ENCODE measurements at places on chromosomes 13 and 19.

DNA sequence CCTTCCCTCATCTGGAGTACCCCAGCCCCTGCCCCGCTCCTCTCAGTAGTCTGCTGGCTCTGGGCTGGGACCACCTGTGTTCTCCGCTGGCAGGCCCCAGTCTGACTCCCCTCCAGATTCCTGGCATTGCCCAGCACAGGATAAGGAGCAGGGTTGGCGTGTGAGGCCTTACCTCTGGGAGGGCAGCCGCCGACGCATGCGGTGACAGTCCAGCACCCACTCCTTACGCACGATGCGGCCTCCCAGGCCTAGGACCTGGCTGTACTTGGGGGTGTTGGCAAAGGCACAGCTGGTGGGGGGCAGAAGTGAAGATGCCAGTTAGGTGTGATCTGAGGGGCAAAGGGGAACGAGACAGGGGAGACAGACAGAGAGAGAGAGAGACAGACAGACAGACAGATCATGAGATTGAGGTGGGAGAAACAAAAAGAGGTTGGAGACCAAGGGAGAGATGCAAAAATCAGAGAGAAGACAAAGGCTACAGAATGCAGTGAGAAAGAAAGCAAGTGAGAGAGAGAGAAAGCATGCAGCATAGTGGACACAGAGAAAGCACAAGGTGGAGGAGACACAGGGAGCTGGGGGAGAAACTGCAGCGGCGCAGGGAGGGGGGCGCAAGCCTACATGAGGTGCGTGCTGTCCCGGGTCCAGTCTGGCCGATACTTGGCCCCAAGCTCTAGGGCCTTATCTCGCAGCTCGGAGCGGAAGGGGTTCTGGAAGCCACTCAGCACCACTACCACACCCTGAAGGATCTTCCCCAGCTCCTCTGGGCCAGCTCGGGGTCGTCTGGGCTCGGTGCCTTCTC, 18.6 kb downstream of the ZNF575 start:
- no peak for DNase-seq

DNA sequence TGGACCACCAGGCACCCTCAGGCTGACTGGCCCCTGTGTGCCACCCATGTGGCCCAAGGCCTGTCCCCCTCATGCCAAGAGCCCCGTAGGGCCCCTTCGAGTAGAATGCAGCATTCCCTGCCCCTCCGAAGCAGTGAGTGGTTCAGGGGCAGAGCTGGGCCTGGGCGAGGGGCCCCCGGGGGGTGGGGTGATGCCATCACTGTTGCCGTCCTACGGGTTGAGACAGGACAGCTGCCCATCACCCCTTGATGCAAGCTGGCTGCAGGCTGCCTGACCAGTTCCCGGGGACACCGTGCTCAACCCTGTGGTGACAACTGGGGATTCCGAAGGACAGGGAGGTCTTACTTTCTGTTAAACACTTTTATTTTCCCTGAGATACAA, 4.7 kb downstream of the SBNO2 start:
- no peak for DNase-seq

DNA sequence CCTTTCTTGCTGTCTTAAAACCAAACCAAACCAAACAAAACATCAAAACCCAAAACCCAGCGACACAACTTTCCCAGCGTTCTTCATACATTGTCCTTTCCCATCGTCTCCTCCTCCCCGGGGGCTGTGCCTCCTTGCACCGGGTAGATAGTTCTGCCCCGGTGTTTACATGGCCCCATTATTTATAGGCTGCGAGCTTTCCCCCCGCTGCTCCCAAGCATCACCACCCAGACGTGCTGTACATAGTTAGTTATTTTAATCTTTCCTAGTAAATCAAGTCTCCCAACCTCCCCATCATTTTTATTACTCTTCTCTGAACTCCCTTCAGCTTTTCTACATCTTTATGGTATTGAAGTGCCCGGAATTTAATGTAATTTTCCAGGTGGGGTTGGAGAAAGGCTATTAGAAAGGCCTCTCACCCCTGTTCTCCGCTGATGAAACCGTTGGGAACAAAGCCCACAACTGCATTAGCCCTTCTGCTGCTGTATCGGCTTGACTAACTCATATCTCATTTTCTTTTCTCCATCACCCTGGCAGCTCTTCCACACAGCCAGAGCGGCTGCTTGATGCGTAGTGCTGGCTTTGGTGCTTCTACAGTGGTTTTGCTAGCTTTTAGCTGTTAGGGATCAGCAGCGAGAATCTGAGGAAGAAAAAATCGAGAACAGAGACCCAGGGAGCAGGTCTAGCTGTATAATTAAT, 53.1 kb downstream of the FGF9 start:
- DNase-seq, result no peak

DNA sequence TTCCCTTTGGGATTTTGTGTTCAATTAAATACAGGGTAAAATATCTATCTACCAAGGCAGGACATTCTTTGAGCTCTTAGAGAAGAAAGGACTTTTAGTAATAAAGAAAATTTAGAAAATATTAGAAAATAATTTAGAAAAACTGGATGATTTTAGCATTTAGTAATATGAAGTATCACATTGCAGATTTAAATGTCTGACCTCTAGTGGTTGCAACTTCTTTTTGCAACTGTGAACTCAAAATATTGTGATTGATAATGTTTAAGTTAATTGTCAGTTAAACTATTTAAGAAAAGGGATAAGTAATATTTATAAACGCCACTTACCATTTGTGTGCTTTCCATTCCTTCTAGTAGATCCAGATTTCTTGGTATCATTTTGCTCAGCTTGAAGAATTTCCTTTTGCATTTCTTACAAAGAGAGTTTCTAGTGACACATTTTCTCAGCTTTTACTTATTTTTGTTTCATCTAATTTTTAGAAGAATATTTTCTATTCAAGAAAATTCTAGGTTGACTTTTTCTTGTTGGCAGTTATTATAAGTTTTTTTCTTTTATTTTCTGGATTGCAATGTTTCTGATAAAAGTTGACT, 10.3 kb upstream of the POSTN start:
- no peak for DNase-seq

- DNase-seq, result no peak
These were observed 47.4 kb downstream of the EFNB2 start for GRCh38 chr13:106488076-106488475.

DNA sequence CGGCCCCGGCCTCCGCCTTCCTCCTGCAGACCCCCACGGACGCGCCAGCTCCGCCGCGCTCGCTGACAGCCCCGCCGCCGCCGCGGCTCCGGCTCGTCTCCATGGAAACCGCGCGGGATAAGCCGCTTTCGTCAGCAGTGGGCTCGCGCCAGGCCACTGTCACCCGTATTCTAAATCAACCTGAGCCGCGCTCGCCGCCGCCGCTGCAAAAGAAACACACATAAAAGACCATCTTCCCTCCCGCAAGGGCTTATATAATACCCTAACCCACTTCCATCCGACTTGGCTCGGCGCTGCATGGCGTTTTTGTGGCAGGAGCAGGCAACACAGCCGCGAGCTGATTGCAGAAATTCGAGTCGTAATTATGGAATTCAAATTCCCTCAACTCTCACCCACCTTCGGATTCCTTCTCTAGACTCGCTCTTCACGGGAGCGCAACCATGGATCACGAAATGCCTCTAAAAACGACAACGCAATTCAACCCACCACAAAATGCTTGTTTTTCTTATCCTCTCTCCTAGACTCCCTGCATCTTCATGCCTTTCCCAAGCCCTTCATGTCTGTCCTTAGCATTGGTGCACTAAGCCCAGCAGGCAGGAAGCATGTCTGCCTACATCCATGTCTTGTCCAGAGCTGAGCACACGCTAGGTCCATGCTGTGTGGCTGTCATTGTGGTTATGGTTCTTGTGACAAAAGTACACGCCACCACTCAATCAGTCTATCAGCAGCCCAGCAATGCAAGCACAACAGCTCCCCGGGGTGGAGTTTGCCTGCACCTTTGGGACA, at the start of gene AMER2:
AMER2 (minus strand) TSS at position 772 of the 786 bp plus-strand sequence; CDS start at position 103, 669 bp downstream.
- DNase-seq, result no peak

- DNase-seq, result no peak
These were observed 54.1 kb downstream of the WDFY2 start for GRCh38 chr13:51638216-51638871.

DNA sequence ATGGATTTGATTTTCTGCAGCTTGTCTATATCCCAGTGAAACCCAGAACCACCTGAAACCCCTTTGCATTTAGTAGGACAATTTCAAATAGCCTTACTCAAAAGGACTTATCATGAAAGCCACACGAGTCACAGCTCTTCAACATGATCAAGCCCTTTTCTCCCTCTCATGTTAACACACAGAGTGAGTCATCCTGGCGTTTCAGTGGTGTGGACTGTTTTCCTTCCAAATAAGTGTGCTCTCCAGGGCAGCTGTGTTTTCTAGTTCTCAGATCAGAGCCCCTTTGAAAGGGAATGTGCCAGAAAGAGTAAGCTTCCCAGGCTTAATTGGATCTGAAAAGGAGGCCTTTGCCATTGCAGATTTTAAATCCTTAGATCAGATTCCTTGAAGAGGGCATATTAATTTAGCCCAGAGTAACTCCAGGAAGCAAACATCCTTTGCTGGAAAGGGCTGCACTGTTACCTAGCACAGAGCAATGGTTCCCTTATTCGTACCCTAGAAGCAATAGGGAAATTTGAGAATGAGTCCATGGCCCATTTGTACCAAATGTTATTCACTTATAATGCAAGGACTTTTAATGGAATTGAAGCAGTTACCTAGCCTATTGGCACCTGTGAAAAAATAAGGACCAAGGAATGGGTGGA, 51.3 kb downstream of the ERICH6B start:
- DNase-seq, result no peak

DNA sequence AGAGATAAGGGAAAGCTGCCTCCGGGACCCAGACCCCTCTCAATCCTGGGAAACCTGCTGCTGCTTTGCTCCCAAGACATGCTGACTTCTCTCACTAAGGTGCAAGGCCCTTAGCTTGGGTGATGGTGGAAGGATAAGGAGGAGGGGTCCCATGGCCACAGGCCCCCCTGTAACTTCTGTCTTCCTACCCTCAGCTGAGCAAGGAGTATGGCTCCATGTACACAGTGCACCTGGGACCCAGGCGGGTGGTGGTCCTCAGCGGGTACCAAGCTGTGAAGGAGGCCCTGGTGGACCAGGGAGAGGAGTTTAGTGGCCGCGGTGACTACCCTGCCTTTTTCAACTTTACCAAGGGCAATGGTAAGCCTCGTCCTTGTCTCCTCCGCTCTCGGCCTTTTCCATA, 2.0 kb downstream of the CYP2F1 start:
- DNase-seq, result no peak

GRCh38 chr13:46654951-46655350, 102.0 kb downstream of the LRCH1 start:
- DNase-seq, result no peak

DNA sequence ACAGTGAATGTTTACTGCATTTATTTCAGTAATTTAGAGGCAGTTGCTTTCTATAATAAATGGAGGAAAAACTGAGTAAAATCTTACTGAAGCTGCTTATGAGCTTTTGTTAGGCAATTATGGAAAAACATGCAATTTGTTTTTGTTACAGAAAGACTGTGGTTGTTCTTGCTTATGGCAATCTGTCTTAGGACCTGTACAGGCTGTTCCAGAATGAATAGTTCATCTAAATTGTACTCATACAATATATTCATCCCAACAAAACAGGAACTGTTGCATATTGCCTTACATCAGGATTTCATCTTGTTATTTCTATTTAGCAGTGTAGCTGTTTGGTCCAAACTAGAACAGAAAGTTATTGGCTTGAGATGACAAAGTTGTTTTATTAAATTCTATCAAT, 199.2 kb downstream of the NALCN start:
- no peak for DNase-seq

DNA sequence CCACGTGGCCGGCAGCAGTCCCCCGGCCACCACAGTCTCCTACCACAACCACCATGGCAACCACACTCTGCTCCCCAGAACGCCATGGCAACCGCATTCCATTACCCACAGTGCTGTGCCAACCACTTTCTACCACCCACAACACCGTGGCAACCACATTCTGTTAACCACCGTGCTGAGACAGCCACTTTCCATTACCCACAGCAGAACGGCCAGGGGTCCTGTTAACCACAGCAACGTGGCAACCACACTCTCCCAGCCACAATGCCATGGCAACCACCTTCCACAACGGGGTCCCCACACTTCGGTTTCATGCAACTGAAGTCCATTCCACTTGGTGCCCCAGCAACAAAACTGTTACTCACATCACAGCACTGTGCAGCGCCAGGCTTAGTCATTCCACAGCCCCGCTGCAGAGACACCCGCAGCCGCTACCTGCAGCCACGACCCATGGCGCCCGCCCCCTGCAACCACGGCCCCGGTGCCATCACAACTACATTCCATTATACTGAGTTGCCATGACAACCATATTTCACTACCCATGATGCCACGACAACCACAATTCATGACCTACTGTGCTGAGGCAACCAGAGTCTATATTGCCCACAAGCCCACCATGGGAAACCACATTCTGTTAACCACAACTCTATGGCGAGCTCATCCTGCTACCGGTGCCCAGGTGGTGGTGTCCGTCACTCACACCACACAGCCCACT, 10.0 kb downstream of the DPF1 start:
- DNase-seq, result peak; percentile 58

- no peak for DNase-seq
These were observed 1211.9 kb upstream of the ATXN8OS start for GRCh38 chr13:68895696-68896095.

DNA sequence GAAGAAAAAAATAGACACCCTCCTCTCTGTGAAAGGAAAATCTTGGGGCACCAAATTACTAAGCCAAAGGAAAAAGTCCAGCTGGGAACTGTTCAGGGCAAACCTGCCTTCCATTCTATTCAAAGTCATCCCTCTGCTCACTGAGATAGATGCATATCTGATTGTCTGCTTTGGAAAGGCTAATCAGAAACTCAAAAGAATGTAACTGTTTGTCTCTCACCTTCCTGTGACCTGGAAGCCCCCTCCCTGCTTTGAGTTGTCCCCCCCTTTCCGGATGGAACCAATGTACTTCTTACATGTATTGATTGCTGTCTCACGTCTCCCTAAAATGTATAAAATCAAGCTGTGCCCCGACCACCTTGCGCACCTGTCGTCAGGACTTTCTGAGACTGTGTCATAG, 216.0 kb upstream of the SOX1 start:
- DNase-seq, result no peak

GRCh38 chr13:99124794-99125316, 75.8 kb upstream of the UBAC2 start:
- no peak for DNase-seq

- no peak for DNase-seq
These were observed 273.1 kb downstream of the KLF12 start for GRCh38 chr13:73861136-73861535.

GRCh38 chr13:29484796-29485195, 110.7 kb downstream of the SLC7A1 start:
- DNase-seq, result no peak

GRCh38 chr19:42528354-42529247, at the start of gene CEACAM1:
TSS of gene CEACAM1 (minus strand) at chr19:42528481. CDS start at chr19:42528374, 107 bp downstream.
- DNase-seq, result peak; percentile 52

DNA sequence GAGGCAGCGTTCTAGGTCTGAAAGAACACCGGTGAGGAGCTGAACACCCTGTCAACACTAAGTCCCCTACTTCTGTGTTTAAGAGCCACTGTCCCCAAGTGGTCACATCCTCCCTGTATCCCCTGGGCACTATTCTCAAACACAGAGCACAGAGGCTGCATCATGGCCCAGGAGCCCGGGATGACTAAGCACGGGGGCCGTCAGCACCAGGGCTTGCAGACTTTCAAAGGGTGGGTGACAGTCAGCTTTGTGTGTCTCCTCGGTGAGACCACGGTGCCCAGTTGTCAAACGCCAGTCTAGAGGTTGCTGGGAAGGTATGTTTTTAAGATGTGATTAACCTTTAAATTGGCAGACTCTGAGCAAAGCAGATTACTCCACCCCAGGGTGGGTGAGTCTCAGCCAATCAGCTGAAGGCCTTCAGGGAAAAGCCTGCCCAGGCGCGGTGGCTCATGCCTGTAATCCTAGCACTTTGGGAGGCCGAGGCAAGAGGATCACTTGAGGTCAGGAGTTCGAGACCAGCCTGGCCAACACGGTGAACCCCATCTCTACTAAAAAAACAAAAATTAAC, 8.0 kb downstream of the MAP2K2 start:
- no peak for DNase-seq

GRCh38 chr13:108920137-108920536, 290.7 kb downstream of the MYO16 start:
- DNase-seq, result no peak

Data from activated CD4-positive, alpha-beta T cell treated with anti-CD3 and anti-CD28 coated beads, Interleukin-2, amount 50 U/mL, for 1 hour (primary cell).